ENCODE measurements at places on chromosomes 2 and 18. TPM values are rescaled to one million over a fixed set of nuclear protein-coding genes. Genes with fewer than 3 reads are reported as not detected.

Gene DCDC2C
- not detected for total RNA-seq

Gene ERBB4
- total RNA-seq: 4.4 TPM

Gene RAB17
- 35.3 TPM for total RNA-seq

Gene CFAP221
- total RNA-seq: 12.2 TPM

DNA sequence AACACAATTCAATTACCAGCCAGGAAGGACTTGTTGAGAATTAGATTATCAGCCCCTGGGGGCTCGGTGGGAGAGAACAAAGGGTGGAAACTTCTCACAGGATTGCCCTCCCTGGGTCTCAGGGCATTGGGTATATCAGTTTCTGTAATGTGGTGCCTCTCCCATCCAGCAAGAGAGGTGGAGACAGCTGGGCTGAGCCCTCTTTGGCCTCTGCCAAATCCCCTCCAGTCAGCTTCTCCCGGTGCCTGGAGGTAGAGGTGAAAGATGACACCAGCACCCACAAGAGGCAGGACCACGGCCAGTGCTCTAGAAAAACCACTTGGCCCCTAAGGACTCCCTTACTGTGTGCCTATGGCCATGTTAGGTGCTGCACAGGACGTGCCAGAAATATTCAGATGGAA, 179.7 kb downstream of the HAUS1 start:
- no peak overlapping the region for H3K27ac ChIP-seq
- no peaks in the 10 kb centered on the region for H3K36me3 ChIP-seq
- no peaks in the 10 kb centered on the region for H3K4me1 ChIP-seq
- DNase-seq: no peak
- H3K4me3 ChIP-seq: no peak overlapping the region

GRCh38 chr2:108634576-108635160, 84.6 kb upstream of the RANBP2 start:
- H3K36me3 ChIP-seq: no peaks in the 10 kb centered on the region
- H3K27ac ChIP-seq: no peak overlapping the region
- H3K4me1 ChIP-seq: peaks cover 54% of the 10 kb centered on the region

- H3K4me1 ChIP-seq: no peaks in the 10 kb centered on the region
- H3K4me3 ChIP-seq: no peak overlapping the region
- H3K36me3 ChIP-seq: no peaks in the 10 kb centered on the region
- no peaks in the 10 kb centered on the region for H3K27me3 ChIP-seq
These were observed 58.3 kb upstream of the PNPT1 start for GRCh38 chr2:55751966-55752365.

DNA sequence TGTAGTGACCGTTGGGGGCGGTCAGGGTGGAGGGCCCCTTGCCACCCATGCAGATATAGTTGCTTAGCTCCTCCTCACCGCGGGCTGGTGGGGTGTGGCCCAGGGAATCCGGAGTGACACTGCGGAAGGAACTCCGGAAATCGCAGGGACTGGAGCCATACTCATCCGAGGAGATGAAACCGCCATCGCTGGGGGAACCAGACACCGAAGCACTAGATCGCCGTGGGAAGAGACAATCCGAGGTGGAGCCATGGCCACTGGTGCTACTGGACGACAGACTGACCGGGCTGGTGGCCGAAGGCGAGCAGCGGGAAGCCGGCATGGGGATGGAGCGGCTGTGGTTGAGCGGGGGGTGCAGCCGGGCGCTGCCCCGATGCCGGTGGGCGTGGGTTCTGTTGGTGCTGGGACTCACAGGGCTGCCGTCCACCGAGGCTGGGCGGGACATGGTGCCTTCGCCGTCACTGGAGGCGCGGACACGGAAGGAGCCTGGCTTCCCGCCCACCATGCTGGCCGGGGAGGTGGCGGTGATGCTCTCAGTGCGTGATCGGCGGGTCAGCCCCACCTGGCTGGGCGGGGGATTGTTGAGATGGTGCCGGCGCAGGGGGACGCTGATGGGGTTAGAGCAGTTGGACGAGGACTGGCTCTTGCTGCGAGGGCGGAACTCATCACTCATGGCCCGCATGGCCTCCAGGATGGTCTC, 2.2 kb downstream of the IRS1 start:
- DNase-seq: peak; percentile 23
- no peak overlapping the region for H3K4me3 ChIP-seq
- H3K27me3 ChIP-seq: no peaks in the 10 kb centered on the region
- H3K27ac ChIP-seq: no peak overlapping the region
- H3K4me1 ChIP-seq: peaks cover 83% of the 10 kb centered on the region

DNA sequence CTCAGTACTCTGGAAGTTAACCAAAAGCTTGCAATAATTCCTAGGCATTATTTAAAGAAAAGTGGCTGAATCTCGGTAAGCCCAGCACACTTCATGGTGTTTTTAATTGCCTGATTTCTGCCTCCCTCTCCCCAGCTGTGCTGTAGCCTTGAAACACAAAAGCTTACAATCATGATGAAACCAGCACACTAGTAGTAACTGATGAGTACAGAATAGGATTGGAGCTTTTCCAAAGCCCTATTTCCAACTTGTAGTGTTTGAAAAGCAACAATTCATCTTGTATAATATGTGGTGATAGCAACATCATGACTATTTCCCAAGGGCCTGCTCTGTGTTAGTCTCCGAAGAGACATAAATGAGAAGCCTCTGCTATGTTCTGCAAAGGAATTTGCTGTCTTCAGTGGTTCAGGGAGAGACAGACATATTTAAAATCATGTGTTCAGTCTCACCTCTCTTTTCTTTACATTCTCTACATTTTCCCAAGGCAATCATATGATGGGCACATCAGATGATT, 1015.0 kb downstream of the BCL11A start:
- H3K4me1 ChIP-seq: no peaks in the 10 kb centered on the region
- DNase-seq: no peak
- no peaks in the 10 kb centered on the region for H3K36me3 ChIP-seq
- no peaks in the 10 kb centered on the region for H3K27me3 ChIP-seq
- no peak overlapping the region for H3K27ac ChIP-seq

Measured in body of pancreas (tissue), 4 donors.